Right hindlimb (tissue), 1 donor: ENCODE measurements at places on chromosomes 6 and 20.
A peak's percentile ranks its signal among the peaks of the same experiment; 100 is the strongest.

DNA sequence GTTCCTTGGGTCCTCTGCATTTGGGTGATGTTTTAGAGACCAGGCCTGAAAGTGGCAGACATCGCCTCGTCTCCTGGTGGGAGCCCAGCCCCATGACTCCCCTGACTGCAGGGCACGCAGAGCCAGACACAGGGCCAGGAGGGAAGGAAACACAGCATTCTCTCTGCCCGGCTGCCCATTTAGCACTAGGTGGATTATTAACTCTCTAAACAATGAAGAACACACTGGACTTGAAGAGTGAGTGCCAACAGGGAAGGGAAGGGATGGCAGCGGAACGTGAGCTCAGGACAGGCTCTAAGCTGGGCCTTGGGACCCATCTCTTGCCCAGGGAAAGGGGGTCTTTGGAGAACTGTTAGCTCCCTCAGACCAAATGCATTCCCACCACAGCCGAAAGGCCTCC, 80.4 kb downstream of the TBXT start:
- DNase-seq = no peak

DNA sequence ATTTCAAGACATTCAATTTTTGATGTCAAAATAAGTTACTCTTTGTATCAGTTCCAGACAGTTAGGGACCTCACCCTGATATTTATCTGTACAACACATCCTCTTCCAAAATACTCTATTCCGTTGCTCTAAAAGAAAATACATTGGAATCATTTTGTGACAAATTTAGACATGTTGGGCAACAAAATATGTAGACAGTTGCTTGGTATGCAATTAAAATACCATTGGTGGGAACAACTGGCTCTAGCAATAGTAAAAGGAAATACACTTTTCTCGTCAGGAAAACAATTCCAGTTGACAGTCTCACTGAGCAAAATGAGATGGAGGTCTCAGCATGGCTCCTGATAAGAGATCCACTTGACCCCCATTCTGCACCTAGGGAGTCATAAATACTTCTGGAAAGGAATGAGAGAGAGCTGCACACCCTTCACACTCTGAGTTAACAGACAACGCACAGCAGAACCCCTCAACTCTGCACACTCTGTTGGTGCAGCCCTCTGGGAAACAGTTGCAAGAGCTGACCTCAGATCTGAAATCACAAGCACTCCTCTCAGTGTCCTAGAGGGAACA, 171.3 kb upstream of the NT5E start:
- DNase-seq = no peak

DNA sequence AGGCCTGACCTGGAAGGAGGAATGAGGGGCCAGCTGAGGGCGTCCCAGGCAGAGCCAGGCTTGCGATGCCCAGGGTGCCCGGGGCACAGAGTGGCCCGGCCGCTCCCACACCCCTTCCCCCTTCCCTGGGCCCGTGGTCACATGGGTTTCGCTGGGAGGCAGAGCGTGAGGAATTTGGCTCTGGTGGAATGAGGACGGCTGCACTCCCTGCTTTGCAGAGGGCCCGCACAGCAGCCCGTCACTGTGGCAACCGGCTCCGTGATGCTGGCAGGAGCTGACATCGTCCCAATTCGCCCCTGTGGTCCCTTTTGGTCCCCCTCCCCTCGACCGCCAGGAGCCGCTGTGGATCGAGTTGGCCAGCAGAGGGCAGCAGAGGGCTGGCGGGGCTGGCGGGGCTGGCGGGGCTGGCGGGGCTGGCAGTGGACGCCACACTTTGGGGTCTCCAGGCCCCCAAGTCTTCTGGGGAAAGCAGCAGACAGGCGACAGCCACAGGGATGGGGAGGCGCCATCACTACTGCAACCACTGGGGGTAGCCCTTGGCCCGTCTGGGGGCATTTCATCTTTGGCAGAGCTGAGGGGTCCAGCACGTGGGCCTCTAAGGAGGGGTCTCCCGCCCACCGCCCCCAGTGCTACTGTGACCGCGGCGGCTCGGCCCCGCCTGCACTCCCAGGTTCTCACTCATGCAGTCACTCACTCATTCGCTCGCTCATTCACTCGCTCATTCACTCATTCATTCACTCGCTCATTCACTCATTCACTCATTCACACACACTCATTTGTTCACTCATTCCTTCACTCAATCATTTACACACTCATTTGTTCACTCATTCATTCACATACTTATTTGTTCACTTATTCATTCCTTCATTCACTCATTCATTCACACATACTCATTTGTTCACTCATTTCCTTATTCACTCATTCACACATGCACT, 49.7 kb upstream of the BHLHE23 start:
- peak; percentile 48 for DNase-seq

GRCh38 chr6:85660181-85660611, 17.5 kb upstream of the SYNCRIP start:
- no peak for DNase-seq

DNA sequence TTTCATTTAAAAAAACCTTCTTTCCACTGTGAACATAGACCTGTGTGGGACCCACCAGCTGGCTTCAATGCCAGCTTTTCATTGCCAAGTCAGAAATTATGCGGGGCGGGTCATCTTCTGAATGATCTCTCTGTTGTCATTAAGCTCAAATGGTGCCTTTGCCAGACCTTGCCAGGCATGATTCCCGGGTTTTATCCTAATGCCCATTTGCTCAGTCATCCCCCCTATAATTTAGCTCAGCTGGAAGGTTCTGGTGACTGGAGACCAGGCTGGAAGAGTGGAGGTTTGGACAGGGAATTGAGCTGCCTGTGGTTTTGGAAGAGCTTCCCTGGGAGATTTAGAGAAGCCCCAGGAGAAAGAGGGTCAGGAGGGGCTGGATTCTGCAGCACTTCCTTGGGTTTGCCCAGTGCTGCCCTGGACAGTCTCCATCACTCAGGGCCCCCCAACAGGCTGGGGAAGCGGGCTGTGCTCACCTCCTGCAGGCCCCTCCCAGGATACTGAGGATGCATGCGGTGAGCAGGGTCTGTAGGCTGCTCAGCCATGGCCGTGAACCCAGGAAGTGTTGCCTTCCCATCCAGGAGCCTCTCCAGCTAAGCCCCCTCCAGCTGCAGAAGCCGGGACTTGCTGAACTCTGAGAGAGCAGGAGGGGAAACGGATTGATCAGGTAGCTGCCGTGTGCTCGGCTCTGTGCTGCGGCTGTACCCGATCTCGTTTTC, 273.0 kb downstream of the CDH4 start:
- no peak for DNase-seq

- no peak for DNase-seq
These were observed 30.7 kb downstream of the PAK5 start for GRCh38 chr20:9808166-9808565.

GRCh38 chr6:101126501-101126900, 245.4 kb upstream of the ASCC3 start:
- DNase-seq = no peak

- DNase-seq = no peak
These were observed 57.2 kb upstream of the TAB2 start for GRCh38 chr6:149260214-149260874.

GRCh38 chr20:7015257-7015656, 247.8 kb downstream of the BMP2 start:
- DNase-seq = no peak

GRCh38 chr6:129695373-129696027, 14.5 kb downstream of the ARHGAP18 start:
- no peak for DNase-seq

DNA sequence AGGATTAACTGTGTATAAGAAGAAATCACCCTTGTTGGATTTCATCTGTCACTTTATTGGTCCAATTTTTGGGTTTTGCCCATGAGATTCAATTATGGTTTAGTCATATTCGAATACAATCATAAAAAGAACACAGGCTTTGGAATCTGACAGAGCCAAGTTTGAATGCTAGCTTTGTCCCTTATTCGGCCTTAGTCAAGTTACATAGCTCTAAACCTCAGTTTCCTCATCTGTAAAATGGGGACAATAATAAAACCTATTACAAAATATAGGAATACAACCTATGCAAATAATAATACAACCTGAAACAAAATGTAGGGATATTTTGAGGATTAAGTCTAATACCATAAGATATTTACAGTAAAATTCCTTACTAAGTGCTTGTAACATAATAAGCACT, 57.7 kb downstream of the PRPH2 start:
- DNase-seq = no peak

DNA sequence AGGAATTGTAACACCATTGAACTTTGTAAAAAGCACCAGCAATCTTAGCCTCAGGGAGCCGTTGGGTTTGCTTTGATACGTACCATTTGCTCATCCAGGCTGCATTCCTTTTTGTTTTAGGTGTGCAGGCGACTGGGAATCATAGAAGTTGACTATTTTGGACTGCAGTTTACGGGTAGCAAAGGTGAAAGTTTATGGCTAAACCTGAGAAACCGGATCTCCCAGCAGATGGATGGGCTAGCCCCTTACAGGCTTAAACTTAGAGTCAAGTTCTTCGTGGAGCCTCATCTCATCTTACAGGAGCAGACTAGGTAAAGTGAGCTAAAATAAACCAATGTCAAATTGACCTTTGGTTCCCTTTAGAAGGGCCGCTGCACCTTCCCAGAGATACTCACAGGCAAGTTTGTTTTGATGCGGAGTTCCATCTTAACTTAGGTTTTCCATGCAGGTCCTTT, 1.6 kb downstream of the MYLIP start:
- DNase-seq = peak; percentile 29

GRCh38 chr6:83183082-83183828, 9.8 kb downstream of the PGM3 start:
- no peak for DNase-seq

GRCh38 chr20:3932277-3932676, 43.1 kb downstream of the PANK2 start:
- no peak for DNase-seq

DNA sequence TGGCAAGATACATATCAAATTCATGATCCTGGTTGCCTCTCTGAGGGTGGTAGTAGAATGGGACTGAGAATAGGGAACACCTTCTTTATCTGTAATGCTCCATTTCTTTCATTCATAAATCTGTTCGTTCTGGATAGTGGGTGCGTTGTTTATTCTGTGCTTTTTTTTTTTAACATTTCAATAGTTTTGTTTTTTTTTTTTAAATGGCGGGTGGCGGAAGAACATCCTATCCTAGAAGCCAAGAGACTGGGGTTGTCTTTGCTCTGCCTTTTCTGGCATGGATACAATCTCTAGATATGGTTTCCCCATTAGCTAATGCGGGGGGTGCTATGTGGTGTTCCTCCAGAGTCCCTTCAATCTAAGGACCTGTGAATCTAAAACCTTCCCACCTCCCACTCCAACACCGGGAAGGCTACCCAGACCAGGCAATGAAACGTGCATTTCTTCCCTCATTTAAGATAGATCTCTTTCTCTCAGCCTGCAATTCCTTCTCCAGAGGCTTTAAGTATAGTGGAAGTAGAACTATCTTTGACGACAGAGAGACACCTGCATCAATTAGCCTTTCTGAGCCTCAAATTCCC, 883 bp upstream of the CCDC28A start:
- DNase-seq = no peak

GRCh38 chr6:153207617-153208016, 76.5 kb upstream of the RGS17 start:
- DNase-seq = no peak

DNA sequence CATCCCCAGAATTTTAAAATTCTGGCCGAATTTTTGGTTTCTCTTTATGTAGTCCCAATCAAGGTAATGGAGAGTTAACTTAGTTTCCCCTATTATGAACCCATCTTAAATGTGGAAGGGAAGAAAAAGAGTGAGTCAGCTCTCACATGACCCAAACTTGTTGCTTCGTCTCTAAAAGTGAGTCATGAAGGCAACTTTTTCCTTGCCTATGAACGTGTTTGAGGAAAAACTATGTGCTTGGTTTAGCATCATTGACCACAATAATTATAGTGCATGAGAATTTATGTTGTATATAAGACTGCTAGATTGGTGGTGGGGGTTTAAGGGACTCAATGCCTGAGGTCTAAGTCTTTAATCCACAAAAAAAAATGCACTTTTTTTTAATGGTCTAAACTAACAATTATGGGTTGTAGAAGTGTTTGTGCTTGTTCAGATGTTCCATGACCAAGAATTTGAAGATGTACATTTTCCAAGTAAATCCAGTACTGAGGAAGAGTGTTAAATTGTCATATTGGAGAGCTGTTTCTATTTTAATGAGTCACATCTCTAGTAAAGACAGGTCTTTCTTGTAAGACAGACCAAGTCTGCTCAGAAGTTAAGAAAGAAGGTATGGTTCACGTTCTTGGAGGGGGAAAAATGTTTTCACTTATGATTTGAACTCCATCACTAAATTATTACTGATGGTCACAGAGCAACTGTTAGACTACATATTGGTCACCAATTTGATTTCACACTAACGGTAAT, 409.9 kb upstream of the MARCKS start:
- DNase-seq = no peak

GRCh38 chr6:159853754-159854153, 37.0 kb upstream of the MAS1 start:
- DNase-seq = no peak

GRCh38 chr20:40860487-40860902, 168.1 kb upstream of the TOP1 start:
- DNase-seq = no peak

GRCh38 chr20:1964061-1964460, 29.8 kb downstream of the PDYN start:
- no peak for DNase-seq

DNA sequence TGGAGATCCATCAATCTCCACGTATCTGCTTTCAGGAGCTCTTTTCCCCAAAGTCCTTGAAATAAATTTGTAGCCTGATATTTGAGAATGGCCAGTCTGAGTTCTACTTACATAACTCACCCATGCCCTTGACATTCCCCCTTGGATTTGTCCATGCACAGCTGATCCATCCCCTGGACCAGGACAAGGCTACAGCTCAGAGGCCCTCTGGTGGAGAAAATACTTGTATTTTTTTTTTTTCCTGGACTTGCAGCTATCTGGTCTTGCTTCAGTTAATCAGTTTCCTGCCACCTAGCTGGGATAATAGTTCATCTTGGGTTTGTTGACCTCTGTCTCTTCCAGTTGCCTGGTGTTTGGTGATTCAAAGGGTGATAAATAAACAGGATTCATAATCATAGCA, 467.6 kb downstream of the DHX35 start:
- no peak for DNase-seq

- DNase-seq = no peak
These were observed 388.4 kb downstream of the BTBD3 start for GRCh38 chr20:12306107-12306506.

GRCh38 chr6:33271117-33271467, 584 bp downstream of the VPS52 start:
- DNase-seq = no peak

GRCh38 chr6:158799051-158799792, 19.9 kb downstream of the EZR start:
- no peak for DNase-seq

GRCh38 chr20:44248410-44248759, 1.3 kb downstream of the GDAP1L1 start:
- DNase-seq = no peak

GRCh38 chr6:52522655-52523054, 54.2 kb downstream of the TRAM2 start:
- DNase-seq = no peak

GRCh38 chr20:51542571-51543421, at the start of gene NFATC2:
TSS of gene NFATC2 (minus strand) at chr20:51542719. CDS start at chr20:51542499, 220 bp downstream.
- peak; percentile 63 for DNase-seq

DNA sequence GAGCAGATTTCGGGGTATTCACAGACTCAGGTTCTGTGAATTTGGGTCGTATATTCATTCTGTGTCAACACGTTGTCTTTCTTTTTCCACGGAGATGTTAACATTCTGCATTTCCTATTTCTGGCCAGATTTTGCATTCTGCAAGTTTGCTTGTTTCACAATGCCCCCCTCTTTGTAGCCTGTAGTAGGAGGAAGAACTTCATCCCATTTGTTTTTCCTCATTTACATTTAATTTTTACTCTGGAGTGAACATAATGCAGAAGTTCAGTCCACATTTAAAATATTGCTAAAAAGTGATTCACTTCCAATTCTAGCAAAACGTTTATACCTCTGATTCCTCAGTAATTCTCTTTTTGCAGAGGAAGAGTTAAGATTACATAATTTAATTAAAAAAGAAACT, 12.9 kb downstream of the TAGAP start:
- DNase-seq = no peak
